ENCODE measurements at places on chromosomes 16 and 17.

GRCh38 chr17:7932483-7932891 is 481 bp downstream of the CNTROB start:
- no peak for DNase-seq

- DNase-seq, result no peak
These were observed 129.1 kb downstream of the SNX11 start for GRCh38 chr17:48236681-48237134.

DNA sequence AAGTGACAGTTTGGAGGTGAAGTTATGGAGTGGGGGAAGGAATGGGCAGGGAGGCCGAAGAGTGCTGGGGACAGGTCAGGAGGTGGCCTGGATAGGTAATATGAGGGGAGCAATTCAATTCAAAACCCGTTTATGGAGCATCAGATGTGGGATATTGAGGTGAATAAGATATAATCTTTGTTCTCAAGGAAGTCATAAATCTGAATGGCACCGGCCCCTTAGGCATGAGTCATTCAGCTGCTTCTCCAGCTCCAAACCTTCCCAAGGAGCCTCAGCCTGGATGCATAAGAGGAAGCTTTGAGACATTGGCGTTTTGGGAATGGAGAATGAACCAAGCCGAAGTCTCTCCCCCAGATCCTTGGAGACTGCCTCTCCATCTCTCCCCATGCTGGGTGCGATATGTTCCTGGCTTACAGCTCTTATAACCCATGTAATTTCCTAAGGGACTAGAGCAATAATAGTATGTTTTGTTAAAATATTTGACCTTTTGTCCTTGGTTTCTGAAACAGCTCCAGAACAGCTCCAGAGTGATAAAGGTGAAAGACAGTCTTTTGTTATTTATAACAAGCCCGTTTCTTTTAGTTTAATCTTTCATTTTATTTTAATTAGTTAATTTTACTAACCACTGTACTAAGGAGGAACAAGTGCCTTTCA is 1.7 kb downstream of the TUBG2 start:
- no peak for DNase-seq

- DNase-seq, result no peak
These were observed 7.3 kb upstream of the GFOD2 start for GRCh38 chr16:67726106-67727034.

- DNase-seq, result no peak
These were observed 47.1 kb upstream of the STH start for GRCh38 chr17:45951941-45952340.

DNA sequence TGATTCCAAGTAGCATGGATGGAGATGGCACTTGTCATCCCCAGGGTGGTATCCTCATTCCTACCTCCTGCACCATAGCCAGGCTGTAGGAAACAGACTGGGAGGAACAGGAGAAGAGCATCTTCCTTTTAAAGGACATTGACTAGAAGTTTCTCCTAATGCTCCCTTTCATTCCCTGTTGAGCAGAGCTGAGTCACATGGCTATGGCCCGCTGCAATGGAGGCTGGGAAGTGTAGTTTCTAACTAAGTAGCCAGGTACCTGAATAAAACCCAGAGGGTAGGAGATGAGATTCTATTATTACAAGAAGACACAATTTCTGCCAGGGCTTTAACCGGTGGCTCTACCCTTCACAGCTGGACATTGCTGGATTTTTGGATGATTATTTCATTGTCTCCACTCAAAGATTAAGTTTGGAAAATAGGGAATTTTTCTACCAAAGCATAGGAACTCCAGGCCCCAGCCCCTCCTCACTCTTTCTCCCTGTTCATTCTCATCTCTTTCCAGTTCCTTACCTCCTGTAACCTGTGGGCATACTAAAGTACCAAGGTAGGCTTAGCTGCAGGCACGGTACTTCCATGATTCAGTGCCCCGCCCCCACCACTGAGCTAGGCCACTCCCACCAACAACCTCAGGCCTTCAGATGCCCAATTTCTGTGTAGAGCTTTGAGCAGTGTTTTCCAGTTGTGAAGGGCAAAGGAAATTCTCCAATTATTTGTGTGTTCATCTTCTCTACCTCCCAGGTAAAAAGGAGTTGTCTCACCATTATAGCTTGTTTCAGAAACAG is 378.3 kb downstream of the CDH13 start:
- DNase-seq, result no peak

- no peak for DNase-seq
These were observed 870.1 kb downstream of the CDH11 start for GRCh38 chr16:64251742-64252141.

GRCh38 chr16:85006639-85007038 is 4.7 kb downstream of the ZDHHC7 start:
- no peak for DNase-seq

DNA sequence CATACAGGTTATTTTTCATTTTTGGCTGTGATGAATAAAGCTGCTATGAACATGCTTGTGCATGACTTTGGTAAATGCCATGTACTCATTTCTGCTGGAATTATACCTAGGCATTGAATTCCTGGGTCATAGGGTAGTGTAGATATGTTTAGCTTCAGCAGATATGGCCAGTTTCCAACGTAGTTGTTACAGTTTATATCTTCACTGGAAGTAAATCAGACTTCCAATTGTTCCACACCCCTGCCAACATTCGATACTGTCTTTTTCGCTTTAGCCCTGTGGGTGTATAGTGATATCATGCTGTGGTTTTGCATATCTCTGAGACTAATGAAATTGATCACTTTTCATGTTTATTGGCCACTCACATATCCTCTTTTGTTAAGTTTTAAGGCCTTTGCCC is 50.4 kb downstream of the ARHGAP27 start:
- no peak for DNase-seq

DNA sequence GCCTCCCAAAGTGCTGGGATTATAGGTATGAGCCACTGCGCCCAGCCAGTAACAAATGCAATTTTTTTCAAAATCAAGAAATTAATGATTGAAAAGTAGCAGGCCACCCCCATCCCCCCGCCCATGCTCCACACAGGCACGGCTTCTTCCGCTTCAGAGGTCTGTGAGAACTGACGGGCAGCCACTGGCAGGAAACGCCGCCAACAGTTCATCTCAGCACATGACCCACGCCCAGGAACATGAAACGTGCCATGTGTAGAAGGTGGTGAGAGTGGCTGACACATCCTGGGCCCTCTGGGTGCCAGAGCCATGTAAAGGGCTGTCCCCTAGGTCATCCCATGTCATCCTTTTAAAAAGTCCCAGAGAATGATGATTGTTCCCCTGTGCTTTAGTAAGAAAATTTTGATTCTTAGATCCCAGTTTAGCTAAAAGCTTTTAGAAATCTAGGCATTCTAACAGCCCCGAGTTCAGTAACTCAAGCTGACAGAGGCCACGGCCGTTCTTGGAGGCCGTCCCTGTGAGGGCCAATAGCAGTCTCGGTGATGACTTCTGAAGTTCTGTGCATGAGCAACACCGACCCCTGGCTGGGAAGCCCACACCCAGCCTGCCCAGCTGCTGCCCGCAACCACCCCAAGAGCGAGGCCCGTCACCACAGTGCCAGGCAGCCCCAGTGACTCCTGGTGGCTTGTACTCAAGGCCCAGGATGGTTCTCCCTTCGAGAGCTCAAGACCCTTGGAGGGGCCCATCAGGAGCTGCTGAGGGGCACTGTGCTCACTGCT is 52.1 kb downstream of the KLHDC4 start:
- DNase-seq, result peak; percentile 59

GRCh38 chr17:70848785-70849184 is 679.5 kb downstream of the KCNJ2 start:
- DNase-seq, result no peak

DNA sequence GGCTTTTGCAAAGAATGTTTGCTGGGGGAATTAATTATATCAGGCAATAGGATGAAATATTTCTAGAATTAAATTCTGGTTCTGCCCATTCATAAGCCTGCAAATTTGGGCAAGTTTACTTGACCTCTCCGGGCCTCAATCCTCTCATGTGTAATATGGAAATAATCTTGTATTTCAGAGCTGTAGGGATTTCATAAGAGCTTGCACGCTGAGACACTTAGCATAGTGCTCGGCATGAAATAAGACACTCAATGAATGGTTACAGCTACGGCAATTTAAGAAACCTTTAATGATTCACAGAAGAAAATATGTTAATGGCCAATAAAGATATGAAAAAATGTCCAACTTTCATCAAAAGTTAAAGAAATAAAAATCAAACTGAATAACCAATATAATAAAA is 40.6 kb upstream of the PITPNM3 start:
- no peak for DNase-seq

- no peak for DNase-seq
These were observed at the start of gene HOXB6 for GRCh38 chr17:48604770-48605329. TSS of gene HOXB6 (minus strand) at chr17:48604986. CDS start at chr17:48598150, 6,836 bp downstream.

GRCh38 chr16:24018485-24018884 is 182.7 kb downstream of the PRKCB start:
- no peak for DNase-seq

GRCh38 chr17:37608351-37609169 is 658 bp downstream of the SYNRG start:
- peak; percentile 64 for DNase-seq

DNA sequence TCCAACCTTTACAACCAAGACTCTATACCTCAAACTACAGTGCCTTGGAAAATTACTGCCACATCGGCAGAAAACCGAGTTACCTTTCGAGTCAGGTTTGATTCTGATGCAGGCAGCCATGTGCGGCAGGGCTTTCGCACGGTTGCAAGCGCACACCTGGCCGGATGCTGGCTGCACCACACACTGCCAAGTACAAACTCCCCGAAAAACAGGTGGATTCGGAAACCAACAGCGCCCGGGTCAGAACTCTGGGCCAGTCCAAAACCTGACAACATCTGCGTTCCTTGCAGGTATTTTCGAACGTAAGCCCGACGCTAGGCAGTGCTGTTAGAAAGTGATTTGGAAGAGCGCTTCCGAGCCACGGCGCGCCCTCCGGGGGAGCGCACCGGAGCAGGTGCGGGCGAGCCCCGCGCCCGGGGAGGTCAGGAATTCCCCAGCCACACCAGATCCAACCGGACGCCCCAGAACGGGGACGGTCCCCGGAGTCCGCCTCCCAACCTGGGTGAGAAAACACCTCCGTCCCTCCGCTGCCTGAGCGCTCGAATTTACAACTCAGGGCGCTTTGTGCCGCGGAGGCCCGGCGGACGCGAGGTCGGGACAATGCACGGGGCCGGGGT is 1.2 kb downstream of the USP7 start:
- DNase-seq, result no peak
